ENCODE measurements at places on chromosomes 6 and 20.

- DNase-seq: no peak
These were observed 29.8 kb upstream of the TCP11 start for GRCh38 chr6:35170891-35171290.

DNA sequence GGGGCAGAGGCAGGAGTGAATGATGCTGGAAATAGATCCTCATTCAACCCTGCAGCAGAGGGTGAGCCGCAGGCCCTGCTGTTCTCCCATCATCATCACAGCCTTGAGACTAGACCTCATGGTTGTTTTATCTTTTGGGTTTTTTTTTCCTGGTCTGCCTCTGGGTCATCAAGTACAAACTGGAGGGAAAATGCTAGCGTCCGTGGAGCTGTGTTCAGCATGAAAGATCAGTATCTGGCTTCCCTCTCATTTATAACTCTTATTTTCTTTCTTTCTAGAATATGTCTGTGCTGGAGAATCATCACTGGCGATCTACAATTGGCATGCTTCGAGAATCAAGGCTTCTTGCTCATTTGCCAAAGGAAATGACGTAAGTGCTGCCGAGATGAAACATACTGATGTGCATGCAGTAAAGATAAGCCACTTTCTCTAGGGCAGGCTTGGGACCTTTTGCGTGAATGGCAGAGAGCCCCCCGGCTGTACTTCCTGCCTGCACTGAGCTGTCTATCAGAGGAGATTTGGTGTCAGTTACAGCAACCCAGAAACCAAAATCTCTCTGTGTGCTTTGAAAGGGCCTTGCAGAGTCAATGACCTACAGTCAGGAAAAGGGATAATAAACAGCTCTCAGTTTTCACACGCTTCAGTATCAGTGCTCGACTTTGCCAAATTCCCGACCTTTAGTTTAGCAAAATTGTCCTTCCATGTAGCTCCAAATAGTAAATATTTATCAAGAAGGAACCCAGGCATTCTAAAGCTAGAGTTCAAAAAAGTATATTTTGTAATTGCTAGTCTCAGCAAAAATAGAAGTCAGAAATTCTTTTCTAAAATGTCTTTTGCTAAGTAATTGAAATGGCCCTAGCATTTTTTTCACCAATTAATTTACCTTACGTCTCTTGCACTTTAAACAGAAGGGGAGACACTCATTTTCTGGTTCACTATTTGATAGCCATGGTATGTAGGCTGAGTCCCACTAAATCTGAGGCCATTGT is 76.3 kb downstream of the MTFR2 start:
- DNase-seq: no peak

- DNase-seq: no peak
These were observed 59.2 kb downstream of the SNRNP48 start for GRCh38 chr6:7649037-7649810.

GRCh38 chr20:25571240-25571639 is 14.1 kb downstream of the NINL start:
- DNase-seq: no peak

DNA sequence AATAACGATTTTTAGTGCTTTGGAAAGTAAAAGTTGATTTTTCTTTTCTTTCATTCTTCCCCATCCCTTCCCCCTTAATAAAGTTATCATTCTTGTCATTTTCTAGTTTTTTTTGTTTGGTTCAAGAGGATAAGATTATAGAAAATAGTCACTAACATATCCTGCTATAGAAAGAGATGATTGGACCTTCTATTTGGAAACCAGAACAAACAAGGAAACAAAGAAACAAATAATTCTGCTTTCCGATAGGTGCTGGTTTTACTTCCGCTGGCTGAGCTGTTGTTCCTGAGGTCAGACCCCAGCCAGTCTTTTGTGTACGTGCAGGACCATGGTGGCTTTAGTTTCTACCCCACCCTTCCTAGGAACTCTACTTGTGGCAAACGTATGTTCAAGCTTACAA is at the start of gene CDH26:
TSS of gene CDH26 (plus strand) at position 301 of the 400 bp plus-strand sequence. CDS start 304 bp downstream, outside the sequence.
- DNase-seq: no peak

DNA sequence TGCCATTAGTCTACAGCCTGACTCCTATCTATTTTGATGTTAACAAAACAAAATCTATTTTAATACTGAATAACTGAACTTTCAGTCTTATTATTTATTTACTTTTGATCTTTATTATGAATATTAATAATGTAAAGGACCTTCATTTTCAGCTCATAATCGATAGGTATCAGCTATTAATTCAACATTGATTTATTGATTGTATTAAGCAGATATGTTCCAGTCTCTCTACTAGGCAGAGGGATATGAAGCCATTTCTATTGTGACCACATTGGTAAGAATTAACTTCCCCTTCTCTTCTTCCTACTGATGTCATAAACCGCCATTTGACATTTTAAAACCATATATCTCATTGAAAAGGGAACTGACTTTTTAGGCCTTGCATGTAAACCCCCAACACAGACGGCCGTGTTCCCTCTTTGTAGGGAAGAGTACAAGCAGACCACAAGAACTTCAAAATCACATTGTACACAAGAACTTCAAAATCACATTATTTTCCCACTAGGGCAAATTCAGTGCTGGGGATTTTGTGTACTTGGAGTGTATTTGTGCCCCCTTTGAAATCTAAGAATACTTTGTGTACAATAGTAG is 69.5 kb upstream of the FABP7 start:
- no peak for DNase-seq

GRCh38 chr20:53866794-53867740 is 203.3 kb downstream of the BCAS1 start:
- no peak for DNase-seq

DNA sequence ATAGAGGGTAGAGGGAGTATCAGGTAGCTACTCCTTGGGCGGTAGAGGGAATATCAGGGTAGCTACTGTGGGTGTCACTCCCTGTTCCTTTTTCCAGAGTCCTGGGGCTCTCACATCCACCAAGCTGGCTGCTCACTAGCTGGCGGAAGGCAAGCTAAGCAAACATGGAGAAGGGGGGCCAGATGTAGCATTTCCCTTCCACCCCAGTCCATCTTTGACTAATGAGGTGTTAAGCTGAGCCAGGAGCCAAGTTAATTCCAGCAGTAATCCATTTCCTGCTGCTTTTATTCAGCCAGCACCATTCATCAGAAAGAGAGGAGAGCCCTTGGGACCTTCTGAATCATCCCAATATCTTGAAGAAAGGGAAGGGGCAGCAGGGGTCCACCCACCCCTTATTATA is 330.0 kb downstream of the ZFAND3 start:
- DNase-seq: no peak

GRCh38 chr6:16227048-16227562 is 11.3 kb upstream of the GMPR start:
- DNase-seq: no peak

DNA sequence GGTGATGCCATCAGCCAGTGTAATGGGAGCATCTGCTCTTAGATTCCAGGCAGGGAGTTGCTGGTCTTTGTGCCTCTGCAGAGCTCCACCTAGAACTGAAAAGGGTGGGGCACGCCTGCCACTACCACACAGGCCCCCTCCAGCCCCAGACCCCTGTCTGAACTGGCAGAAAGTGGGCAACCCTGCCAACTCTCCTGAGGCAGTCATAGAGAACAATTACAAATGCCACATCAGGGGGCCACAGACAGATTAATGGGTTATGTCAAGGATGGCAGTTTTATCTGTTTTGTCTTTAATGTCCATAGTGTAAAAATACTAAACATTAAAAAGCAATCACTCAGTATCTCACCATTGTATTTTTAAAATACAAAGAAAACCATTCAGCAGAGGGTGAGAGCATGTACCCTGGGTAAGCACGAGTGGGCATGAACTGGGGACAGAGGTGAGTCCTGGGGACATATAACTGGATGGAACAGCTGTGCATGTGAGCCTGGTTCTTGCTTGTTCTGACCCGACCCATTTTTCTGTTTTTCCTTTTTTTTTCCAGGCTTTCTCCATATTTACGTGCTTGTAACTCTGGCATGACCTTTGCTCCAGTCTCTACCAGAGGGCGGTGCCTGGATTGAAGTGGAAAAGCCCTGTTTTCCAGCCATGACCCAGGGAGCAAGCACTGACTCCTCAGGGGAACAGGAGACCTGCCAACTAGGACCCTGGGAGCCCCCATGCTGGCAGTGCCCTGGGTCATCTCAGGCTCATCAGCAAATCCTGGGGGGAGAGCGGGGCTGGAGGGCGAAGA is 8.2 kb downstream of the TRAF3IP2 start:
- no peak for DNase-seq

DNA sequence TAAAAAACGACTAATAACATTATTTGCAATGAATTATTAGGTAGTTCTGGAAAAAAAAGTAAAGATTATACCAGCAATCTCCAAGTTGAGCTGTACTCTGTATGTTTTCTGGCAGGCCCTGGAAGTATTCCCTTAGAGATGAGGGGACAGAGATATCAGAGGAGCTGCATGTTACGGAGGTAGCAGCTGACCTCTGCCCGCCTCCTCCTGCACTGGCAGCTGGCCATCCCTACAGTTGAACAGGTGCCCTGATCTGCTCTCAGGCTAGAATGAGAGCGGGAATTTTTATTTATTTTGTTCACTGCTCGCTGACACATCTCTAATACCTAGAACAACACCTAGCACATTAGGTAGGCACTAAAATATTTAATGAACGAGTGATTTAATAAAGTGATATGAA is 23.1 kb downstream of the FBXL4 start:
- no peak for DNase-seq

DNA sequence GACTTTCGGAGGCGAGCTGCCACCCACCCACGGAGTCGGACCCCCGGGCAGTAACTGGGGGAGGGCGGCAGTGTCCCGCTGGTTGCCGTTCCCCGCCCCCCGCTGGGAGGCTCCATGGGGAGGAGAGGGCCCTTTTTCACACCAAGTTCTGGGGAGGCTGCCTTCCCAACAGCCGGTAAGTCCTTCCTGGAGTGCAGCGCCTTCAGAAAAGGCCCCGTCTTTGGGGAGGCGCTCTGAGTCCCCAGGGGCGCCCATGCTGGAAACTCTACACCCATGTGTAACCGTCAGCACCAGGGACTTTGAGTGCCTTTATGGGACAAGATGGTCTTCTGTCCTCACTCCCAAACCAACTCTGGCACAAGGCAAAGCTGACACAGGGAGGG is 430 bp upstream of the SOX18 start:
- no peak for DNase-seq

DNA sequence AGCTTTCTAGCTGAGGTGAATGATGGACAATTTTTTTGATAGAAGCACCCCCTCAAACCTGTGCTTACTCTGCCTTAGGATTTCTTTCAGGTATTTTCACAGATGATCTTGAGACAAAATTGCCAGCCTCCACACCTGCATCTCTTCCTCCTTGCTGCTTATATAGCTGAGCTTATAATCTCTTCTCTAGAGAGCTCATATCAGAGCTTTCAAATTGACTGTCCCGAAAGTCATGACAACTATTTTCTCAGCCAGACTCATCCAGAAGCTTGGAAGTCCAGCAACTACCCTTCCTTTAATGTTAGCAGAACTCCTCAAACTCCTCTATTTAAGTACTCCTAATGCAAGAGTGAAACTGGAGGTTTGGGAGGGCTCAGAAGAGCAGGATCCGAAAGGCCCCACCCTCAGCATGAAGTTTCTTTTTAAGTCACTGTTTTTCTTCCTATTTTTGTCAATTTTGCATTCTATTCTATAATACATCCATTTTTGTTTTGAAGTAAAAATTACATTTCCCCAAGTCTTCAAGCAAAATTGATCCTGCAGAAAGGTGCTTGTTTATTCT is 12.7 kb downstream of the CGA start:
- no peak for DNase-seq

DNA sequence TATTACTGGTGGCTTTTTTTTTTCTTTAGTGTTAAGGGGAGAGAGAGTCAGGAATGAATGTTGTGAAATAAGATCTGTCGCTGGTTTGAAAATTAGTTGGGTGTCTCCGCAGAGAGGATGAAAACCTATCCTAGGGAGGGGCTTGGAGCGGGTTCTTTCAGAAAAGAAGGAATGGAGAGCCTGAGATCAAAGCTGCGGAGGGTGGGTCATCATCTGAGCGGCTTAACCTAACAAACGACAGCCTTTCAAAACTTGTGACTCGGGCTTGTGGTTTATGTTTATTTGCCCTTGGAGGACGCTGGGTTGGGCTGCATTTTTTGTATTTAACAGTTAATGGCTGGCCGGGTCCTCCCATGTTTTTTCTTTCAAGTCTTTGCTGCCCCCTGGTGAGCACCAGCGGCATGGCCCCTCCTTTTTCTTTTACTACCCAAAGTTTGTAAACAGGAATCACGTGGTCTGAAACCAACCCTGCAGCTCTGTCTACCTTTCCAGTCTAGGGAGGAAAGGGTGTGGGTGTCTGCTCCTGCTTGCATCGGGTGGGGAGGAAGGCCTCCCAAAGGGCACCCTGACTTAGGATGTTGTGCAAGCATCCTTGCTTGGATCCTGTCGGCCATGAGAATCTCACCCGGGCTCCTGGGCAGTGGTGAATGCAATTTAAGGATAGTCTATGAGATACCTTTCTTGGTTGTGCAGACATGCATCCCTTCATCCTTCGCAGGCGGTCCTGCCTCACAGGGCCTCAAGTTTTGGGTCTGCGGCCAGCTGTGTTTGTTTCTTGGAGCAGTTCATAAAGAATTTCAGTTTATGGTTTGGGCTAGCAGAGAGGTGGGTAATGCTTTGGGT is 2.2 kb downstream of the PIM1 start:
- DNase-seq: peak; percentile 84

- DNase-seq: no peak
These were observed 29.7 kb downstream of the ERGIC3 start for GRCh38 chr20:35571555-35571954.

- DNase-seq: no peak
These were observed 6.7 kb upstream of the VNN2 start for GRCh38 chr6:132764370-132764769.

DNA sequence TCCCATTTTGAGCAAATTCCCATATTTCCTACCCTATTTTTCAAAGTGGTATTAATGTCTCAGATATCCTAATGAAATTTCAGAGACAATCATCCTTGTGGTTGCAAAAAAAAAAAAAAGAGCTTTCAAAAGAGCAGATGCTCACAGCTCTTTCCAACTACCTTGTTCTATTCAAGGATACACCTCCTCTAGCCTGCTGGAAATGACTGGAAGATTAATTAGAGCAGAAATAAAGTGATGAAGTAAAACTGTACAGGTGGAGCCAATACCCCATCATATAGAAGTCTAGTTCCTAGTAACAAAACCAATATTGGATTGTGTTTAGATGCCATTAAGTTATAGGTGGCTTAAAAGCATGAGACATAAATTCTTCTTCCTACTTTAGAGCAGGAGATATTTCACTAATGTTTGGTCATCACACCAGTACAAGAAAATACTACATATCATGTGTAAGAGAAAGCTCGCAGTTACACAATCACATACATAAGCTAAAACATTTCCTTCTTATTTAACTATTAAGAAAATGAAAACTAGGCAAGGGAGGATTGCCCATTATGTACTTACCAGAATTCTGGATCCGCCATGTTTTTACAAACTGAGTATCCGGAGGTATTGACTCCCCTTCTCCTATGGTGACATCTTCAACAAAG is 42.4 kb downstream of the ILRUN start:
- no peak for DNase-seq

GRCh38 chr6:125727216-125727615 is 22.2 kb upstream of the HEY2 start:
- DNase-seq: no peak

GRCh38 chr6:84733889-84734288 is 30.5 kb downstream of the TBX18 start:
- no peak for DNase-seq

Measured in hindlimb muscle (tissue), 1 donor.